Nephron progenitor cell (in vitro differentiated cells): ENCODE measurements at places on chromosomes 13 and 19.

- no peak for DNase-seq
Observed at GRCh38 chr13:95957331-95957730, 95.9 kb downstream of the UGGT2 start.

GRCh38 chr13:108305655-108306054, 36.1 kb downstream of the TNFSF13B start:
- no peak for DNase-seq

- no peak for DNase-seq
Observed at GRCh38 chr19:39194832-39195542, 1.8 kb upstream of the NCCRP1 start.

DNA sequence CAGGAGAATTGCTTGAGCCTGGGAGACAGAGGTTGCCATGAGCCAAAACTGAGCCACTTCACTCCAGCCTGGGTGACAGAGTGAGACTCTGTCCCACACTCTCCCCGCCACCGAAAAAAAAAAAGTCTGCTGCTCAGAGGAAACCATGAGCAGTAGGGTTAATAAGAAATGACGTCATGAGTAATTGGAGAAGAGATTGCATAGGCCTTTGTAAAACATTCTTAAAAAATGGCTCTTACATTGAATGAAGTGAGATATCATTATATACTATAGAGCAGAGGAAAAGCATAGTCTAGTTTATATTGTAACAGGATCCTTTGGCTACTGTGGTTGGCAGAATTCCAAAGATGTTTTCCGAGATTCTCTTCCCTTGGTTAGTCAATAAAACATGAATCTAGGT, 228.2 kb downstream of the PCDH20 start:
- no peak for DNase-seq

DNA sequence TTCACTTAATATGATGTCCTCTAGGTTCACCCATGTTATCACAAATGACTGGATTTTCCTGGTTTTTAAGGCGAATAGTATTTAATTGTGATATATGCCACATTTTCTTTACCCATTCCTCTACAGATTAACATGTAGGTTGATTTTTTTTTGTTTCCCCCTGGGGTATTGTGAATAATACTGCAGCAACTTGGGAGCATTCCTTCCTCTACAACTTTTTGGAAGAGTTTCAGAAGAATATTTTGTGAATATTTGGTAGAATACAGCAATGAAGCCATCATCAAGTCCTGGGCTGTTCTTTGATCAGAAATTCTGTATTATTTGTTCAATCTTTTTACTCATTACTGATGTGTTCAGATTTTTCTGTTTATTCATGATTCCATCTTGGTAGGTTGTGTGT, 5.6 kb upstream of the ZNF331 start:
- no peak for DNase-seq

DNA sequence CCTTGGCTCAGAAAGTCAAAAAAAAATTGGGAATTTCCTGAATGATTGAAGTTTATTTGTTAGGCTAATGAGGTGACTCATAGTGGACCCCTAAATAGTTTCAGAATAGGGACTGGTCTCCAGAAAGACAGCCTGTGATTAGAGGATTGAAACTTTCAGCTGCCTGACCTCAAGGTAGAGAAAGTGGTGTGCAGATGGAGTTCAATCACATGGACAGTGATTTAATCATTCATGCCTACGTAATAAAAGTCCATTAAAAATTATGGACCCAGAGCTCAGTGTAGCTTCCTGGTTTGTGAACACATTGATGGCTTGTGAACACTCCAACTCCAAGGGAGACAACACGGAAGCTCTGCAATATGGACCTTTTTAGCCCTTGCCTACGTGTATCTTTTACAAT, 533.2 kb upstream of the PCDH9 start:
- DNase-seq: no peak

- no peak for DNase-seq
Observed at GRCh38 chr13:74623761-74624160, 489.6 kb upstream of the KLF12 start.

- no peak for DNase-seq
Observed at GRCh38 chr13:67775359-67775758, 545.2 kb upstream of the PCDH9 start.

- DNase-seq: no peak
Observed at GRCh38 chr19:15280048-15280725, 47.9 kb upstream of the EPHX3 start.

GRCh38 chr13:77351315-77351714, 24.4 kb upstream of the MYCBP2 start:
- DNase-seq: no peak

GRCh38 chr19:21693399-21693798, 74.0 kb downstream of the ZNF100 start:
- DNase-seq: no peak

DNA sequence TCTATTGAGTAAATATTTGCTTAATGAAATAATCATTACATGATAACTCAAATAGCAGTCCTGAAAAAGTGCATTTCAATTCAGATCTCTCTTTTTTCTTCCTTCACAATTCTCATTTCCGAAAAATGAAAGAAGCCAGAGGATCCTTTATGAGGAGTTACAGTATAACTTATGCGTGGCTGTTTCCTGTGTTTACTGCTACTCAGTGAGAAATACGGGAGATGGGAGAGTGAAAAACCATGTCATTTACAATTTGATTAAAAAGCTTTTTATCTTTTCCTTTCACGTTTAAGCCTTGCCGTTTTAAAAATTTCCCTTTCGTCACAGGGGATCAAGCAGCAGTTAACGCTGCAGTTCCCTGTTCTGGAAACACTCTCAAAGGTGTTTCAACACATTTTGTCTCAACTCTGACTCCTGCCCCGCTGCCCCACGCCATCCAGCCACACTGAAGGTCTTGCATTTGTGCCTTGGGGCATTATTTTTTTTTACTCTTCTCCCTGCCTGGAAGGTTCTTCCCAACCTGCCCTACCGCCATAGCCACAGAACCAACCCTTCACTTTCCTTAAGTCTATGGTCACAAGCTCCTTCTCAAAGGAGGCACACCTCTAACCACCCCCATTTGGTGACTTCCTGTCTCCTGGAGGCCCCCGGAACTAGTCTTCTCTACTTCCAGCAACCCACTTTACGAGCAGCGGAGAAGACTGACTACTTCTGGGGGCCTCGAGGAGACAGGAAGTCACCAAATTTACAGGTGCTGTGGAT, 17.0 kb downstream of the KL start:
- DNase-seq: no peak

DNA sequence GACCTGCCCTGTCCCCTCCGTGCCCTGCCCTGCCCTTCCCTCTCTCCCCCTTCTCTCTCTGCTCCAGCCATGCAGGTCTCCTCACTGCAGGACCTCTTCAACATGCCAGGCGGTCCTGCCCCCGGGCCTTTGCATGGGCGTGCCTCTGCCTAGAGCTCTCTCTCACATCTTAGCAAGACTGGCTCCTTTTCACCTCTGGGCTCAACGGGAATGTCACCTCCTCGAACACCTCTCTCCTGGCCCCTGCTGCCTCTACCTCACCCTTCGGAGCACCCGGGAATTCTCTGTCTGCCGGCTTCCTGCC, 5.6 kb downstream of the MFSD12 start:
- no peak for DNase-seq

DNA sequence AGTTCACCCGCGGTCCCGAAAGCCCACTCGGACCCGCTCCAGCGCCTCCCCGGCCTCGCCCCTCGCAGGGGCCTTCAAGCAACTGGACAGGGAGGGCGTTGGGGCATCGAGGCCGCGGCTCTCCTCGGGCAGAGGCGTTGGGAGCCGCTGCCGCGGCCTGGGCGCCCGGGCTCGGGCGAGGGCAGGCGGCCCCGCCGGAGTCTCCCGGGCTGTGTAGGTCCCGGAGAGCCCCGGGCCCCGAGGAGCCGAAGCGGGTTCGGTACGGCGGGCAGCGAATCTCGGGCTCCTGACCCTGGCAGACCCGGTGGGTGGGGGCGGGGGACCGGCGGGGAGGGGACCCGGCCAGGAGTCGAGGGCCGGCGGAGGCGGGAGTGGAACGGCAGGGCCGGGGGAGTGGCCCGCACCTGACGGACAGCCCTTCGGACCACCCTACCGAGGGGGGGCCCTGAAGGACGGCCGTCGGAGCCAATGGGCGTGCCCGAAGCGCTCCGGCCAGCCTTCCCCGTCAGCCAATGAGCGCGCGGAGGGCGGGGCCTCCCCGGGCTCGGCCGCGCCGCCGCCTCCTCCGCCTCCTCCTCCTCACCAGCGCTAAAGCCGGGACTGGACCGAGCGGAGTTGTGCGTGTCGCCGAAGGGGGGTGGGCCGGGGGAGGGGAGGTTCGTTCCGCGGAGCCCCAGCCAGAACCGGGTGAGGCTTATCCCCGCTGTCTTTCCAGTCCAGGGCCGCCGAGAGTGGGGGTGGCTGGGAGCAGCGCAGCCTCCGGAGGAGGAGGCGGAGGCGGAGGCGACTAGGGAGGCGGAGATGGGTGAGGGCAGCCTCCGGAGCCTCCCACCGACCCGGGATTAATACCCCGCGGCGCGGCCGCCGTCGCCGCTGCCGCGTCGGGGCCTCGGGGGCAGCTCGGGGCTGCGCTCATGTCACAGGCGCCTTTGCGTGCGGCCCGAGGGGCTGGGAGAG, at the start of gene ZMYM2:
TSS of gene ZMYM2 (plus strand) at position 573 of the 957 bp plus-strand sequence. CDS start 34,346 bp downstream, outside the sequence.
- DNase-seq: peak; percentile 100

- no peak for DNase-seq
Observed at GRCh38 chr13:44938854-44939253, 50.4 kb downstream of the NUFIP1 start.

- peak; percentile 35 for DNase-seq
Observed at GRCh38 chr13:32175307-32175706, 139.9 kb downstream of the ZAR1L start.

- DNase-seq: no peak
Observed at GRCh38 chr19:2371656-2372055, 11.6 kb downstream of the TMPRSS9 start.

- DNase-seq: no peak
Observed at GRCh38 chr19:4391701-4392483, 8.5 kb downstream of the SH3GL1 start.

GRCh38 chr19:44725251-44725650, 23.3 kb upstream of the BCL3 start:
- DNase-seq: no peak

DNA sequence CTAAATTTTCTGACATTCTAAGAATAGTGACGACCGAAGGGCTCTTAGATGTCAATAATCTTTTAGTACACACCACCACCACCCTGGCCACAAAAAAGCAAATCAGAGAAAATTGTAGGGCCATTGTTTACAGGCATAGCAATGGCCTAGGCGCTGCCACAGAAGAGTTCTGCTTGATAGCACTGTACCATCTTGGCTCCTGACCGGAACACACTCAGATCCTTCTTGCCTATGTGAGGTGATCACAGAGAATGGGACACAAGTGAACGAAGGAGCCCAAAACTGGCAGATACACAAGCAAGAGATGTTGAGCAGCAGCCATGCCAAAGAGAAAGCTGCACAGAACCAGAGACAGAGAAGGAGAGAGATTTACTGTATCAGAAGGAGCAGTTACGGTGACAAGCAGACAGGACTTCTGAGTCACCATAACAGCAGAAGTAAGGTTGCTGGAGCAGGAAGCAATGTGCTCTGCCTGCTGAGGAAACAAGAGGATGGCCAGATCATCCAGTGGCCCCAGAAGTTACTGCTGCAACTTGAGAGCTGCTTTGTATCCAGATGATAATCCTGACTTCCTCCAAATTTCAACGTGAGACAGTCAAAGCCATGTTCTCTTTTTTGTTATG, 105.2 kb downstream of the SLITRK6 start:
- DNase-seq: no peak
